ENCODE measurements at places on chromosomes 3 and 15.

- no peak for DNase-seq
Measured at GRCh38 chr15:36701336-36701735, 121.9 kb downstream of the CDIN1 start.

- no peak for DNase-seq
Measured at GRCh38 chr3:72961752-72962151, 34.9 kb upstream of the PPP4R2 start.

DNA sequence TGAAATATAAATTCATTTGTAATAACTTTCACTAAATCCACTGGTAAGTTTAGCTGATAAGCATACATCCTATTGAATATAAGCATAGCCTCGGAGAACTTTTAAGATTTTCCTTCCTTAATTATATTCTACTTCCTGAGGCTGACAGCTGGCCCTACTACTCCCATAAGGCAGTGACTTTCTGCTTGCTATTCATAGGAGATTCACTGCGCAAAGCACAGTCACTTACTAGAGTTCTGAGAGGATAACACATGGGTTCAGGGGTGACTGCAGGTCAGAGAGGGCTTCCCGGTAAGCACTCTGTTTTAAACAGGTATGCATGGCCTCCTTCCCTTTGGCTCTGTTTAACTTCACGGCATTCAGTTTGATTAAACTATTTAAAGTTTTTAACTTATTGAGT lies 75.8 kb downstream of the FAIM start:
- no peak for DNase-seq

- DNase-seq = no peak
Measured at GRCh38 chr3:39176025-39176714, 16.2 kb downstream of the XIRP1 start.

- DNase-seq = no peak
Measured at GRCh38 chr3:96209699-96210098, 604.7 kb upstream of the EPHA6 start.

DNA sequence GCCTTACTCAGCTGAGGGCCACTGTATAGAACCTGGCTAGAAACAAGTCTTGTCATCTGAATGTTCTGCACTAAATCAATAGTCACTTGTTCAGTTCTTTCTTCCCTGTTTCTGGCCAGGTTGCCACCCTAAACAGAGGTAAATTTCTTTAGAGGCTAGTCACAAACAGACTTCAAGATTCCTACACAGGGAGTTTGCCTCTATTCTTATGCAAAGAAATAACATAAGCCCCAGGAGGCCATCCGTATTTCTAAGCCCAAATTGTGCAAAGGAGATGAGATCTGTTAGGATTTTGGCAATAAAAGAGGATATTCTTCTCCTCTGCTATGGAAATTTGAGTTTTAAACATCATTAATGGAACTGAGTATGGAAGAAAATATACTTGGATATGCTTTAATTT lies 4.9 kb downstream of the ZIC4 start:
- DNase-seq = no peak

DNA sequence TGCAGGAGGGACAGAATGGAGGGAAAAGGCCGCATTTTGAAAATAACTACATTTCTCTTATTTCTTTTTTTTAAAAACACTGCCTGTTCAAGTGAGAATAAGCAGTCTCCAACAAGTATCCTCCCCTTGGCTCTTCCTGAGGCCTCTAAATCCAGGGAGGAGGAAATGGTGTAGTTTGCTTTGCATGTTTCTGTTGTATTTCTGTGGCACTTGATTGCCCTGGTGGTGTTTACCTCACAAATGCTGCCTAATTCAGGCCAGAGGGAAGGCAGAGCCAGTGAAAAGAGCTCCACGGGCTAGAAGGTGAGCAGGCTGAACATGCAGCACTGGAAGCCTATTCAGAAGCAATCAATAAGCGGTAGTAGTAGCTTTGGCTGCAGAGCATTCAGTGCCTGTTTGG lies 149.3 kb upstream of the ATP11B start:
- peak; percentile 24 for DNase-seq

- no peak for DNase-seq
Measured at GRCh38 chr15:26325495-26325894, 447.4 kb downstream of the GABRB3 start.

- no peak for DNase-seq
Measured at GRCh38 chr15:61132211-61132610, 96.9 kb downstream of the RORA start.

DNA sequence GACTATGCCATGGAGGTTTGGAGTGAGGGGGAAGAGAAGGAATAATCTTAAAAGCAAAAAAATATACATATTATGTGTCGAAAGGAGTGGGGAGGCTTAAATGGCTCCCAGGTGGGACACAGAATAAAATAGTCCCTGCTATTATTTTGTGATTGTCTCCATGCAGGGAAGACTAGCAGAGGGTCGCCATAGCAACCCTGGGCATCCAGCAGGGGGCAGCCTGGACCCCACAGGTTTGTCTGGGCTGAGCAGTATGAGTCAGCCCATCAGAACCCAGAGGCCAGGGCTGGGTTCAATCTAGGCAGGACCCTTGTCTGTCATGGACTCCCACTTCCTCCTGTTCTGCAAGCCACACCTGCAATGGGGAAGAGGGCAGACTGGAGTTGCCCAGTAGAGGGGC lies 17.6 kb upstream of the LINGO1 start:
- DNase-seq = no peak

DNA sequence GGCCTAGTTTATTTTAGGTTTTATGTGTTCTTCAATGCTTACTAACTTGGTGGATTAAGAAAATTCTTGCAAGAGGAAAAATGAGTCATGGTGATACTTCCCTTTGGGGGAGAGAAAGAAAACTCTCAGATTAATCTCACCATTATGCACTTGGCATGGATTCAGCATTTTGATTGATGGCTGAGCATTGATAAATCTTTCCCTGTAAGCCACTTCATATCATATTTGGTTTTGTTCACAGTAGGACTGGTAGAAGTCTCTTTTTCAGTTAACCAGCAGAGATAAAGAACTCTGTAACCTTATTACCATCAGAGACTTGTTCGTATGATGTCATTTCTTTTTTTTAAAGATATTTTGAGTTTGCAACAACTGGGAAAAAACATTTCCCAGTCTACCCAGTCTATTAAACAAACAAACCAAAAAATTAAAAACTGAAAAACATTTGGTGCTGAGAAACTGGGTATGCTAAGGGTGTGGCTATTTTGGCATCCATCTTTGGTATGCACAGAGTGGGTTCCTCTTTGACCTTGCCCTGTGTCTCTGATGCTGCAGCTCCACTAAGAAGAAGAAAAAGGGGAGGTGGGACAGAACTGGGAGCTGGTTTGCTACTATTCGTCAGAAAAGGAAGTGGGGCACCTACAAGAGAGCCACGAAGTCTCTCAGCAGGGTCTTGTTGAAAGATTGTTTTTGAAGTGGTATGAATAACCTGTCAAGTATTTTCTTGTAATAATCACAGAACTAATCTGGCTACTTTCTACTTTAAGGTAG lies 17.2 kb downstream of the TMOD3 start:
- DNase-seq = no peak

GRCh38 chr3:170724599-170725280 lies 138.9 kb upstream of the SLC7A14 start:
- no peak for DNase-seq

- DNase-seq = peak; percentile 49
Measured at GRCh38 chr3:11539677-11540076, 104.0 kb downstream of the VGLL4 start.

DNA sequence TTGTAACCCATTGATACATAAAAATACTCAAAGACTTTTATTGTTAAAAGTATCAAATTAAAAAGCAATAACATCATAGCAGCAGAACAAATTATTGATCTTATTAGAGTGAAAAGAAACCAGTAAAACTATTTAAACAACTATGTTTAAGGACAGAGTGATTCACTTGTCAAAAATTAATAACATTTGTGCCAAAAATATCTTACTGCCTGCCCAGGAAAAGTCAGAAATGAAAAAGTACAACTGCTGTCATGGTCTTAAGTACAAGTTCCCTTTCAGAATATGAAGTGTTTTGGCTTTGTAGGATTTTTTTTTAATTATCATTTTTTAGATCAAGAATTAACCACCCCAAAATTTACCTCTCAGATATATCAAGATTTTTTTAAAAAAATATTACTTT lies 3.4 kb downstream of the IFT57 start:
- no peak for DNase-seq

DNA sequence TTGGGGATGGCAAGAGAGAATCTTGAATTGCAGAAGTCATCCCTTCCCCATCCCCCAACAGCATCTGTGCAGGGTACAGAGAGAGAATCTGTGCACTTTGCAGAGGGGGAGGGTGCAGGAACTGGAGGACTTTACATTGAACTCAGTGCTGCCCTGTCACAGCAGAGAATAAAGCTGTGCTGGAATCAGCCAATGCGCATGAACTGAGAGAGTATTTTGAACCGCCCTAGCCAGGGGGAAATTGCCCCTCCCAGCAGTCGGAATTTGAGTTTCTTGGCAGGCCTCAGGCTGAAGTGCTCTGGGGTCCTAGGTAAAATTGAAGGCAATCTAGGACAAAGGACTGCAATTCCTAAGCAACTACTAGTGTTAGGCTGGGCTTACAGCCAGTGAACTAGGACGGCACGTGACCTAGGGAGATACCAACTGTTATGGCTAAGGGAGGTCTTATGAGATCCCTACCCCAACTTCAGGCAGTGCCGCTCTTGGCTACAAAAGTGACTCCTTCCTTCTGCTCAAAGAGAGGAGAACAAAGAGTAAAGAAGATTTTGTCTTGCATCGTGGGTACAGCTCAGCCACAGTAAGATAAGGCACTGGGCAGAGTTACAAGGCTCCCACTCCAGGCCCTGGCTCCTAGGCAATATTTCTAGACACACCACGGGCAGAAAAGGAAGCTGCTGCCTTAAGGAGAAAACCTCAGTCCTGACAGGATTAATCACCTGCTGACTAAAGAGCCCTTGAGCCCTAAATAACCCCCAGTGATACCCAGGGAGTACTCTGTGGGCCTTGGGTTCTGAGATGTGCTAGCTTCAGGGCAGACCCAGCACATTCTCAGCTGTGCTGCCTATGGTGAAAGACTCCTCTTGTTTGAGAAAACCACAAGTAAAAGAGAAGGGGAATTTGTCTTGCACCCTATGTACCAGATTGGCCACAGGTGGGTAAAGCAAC lies 300.5 kb upstream of the ALCAM start:
- DNase-seq = no peak

- DNase-seq = no peak
Measured at GRCh38 chr3:50264383-50264963, 4.5 kb upstream of the SEMA3B start.

- peak; percentile 52 for DNase-seq
Measured at GRCh38 chr15:49265911-49266310, 95.9 kb downstream of the GALK2 start.

DNA sequence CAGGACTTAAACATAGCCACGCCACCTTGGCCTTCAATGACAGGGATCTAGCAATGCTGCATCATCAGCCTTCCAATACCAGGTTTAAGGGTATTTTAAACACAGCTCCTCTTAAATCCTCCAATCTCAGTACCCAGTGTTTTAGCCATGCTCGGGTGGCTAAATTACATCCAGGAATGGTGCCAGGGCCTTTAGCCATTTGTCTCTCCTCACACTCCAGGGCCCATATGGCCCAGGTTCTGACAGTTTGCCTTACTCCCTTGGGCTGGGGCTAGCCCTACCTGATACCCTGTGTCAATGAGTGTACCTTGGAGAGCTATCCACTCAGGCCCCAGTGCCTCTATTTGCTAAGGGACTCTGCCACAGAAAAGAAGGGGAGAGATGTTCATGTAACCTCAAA lies 29.4 kb downstream of the ZNF589 start:
- DNase-seq = no peak

DNA sequence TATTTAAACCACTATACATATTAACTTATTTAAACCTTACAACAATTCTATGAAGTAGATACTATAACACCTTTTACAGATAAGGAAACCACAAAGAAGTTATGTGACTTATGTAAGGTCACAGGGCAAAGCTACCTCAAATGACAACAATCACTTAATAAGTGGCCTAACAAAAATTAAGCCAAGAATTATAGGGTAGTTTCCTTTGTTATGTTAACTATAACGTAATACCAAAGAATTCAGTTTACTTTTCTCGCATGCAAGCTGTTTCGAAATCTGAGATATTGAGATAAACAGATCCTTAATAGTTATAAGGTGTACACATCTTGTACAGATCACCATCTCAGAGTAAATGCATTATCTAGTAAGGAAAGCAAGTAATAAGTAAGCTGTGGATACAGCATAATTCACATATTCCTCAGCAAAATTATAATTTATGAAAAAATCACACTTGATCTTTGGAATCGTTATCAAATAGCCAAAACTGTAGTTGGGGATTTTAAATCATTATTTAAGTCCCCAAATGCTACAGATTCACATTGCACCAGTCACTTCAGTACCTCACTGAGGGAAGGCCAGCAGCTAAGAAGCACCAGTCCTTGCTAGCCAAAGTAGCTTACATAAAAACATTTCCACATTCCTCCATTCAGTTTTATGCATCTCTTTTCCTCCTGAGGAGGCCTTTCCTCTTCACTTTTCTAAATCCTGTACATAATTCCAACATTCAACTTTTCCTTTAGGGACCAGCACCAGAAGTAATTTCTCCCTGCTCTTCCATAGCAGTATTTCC lies 226.8 kb downstream of the TBC1D5 start:
- DNase-seq = no peak

DNA sequence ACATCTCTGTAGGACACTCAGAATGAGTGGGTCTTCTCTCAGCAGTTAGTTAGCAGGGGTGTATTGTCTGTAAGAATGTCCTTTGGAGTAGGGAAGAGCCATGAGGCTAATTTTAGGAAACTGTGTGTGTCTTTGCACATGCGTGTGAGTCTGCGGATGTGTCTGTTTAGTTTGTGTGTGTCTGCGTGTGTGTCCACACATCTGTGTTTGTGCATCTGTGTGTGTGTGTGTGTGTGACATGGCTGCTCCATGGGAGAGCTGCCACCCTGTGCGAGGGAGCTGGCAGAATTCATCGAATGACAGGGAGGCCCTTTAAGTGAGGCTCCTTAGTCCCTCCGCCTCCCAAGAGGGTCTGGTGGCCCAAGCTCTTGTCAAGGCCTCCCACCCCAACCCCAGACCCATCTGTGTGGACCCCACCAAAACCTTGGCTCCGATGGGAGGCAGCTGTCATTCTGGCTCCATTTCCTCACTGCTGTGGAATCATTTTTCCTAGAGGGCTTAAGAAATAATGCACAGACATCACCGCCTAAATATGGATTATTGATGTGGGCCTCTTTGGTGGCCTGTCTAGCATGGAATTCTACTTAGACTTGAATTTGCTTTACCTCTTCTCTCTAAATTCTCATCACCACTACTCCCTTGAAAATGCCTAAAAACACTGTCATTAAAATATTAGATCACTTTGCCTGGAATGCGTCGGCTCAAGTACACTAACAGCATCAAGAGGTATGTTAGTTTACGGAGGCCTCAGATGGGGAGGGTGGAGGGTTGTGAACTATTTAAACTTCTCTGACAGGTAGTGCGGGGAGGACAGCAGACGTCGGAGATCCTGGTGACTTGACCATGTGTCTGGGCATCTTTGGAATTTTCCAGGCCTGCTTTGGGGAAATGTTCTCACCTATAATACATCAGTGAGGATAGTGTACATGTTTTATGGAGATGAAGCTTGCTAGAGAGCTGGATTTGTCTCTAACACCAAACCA lies 9.4 kb downstream of the ESYT3 start:
- DNase-seq = no peak

DNA sequence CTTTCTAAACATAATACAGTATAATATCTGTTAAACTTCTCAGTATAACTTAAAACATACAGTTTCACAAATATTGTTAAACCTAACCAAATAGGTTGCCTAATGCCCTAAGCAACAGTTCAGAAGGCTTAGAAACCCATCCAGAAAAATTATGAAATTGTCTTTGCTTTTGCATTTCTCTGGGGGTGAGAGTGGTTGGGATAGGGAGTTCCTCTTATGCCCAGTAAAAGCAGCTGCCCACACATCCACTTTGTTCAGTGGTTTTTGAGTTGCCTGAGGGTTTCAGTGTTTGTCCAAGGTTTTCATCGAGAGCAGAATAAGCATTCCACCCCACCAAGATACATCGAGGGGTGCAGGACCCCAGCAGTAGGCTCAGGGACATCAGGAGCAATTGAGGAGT lies 179.4 kb downstream of the CDIN1 start:
- DNase-seq = no peak
